ENCODE measurements at places on chromosomes 1 and 21. TPM values are rescaled to one million over a fixed set of nuclear protein-coding genes. Genes with fewer than 3 reads are reported as not detected.

The SYF2 gene
- total RNA-seq, result 30.0 TPM

DNA sequence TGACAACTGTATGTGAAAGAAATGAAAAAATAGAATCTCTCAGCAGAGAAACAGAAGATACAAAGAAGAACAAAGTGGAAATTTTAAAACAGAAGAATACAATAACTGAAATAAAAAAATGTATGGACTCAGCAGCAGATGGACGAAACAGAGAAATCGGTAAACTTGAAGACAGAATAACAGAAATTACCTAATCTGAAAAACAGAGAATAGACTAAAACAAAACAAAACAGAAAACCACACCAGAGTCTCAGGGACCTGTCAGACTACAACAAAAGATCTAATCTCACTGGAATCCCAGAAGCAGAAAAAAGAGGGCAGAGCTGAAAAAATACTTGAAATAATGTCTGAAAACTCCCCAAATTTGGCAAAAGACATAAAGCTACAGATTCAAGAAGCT is 83.0 kb downstream of the ZSWIM5 start:
- no peak for DNase-seq

DNA sequence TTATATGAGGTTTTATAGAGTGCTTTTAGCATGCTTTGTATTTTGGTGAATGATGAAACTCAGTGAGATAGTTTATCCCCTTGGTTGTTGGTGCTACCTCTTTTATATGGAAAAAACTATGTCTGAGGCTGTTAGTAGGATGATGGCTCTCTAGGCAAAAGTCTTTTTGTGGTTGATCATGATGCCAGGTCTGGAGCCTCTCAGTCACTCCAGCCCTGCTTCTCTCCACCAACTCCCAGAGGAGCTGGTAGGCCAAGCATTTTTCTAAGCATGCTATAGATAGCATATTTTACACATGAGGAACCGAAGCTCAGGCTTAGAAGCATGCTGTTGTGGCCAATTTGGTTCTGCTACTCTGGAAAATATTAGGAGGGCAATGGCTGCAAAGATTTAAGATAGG is 82.2 kb downstream of the FMN2 start:
- no peak for DNase-seq

DNA sequence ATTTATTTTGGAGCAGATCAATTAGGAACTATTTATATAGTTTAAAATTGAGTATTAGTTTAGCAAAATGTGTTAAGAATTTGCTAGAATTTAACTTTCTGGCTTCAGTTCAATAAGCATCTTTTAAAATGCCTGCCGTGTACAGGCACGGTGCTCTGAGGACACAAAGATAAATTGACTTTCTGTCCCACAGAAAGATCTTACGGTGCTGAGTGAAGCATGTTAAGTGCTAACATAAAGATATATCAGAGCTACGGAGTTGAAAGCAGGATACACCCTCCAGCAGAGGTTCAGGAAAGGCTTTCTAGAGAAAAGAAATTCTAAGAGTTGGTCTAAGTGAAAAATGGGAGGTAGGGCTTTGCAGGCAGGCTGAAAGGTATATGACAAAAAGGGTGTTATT is 305.4 kb downstream of the GRIK1 start:
- no peak for DNase-seq

DNA sequence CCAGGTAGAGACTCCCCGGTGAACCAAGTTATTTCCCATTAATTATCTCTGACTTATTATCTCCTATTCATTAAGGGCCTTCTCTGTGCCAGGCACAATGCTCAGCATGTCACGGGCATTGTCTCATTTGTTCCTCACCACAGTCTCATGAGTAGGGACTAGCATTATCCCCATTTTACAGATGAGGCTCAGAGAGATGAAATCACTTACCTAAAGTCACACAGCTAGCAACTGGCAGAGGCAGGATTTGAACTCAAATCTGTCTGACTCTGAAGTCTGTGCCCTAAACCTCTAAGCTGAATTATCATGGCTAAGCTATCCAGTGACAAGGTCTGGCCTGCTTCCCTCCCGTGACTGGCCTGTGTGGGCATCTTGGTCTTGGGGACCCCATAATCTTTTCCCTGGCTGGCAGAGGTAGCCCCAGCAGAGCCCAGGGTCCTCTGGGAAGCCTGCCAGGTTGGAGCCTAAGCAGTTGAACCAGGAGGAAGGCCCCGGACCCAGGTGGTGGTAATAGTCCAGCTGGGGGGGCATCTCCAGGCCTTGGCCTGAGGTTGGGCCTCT is 4.5 kb downstream of the MAP7D1 start:
- no peak for DNase-seq

The UBR4 gene
- total RNA-seq, result 106 TPM

DNA sequence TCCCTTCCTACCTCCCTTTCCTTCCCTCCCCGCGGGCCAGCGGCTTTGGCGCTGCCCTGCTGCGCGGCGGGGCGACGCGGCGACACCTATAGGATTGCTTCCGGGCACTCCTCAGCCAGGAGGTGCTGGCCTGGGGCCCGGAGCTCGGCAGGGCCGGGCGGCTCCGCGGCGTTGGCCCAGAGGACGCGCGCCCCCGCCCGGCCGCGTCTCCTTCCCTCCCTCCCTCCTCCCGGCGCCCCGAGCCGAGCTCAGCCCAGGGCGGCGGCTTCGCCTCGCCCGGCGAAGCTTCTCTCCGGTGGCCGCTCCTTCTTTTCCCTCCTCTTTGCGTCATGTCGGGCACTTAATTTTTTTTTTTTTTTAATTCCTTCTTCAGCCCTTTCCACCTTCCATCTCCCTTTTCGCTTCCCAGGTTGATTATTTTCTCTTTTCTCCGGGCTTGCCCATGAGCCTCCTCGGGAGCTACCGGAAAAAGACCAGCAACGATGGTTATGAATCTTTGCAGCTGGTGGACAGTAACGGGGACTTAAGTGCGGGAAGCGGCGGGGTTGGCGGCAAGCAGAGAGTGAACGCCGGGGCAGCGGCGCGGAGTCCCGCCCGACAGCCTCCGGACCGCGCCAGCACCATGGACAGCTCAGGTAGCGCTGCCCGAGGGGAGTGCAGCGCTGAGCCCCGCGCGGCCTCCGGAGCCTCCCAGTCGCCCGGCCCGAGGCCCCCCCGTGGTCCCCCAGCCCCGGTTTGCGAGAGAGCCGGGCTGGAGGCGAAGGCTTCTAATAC is at the start of gene DNAJC6:
Gene DNAJC6, plus strand, starts transcription at position 240 of the 774 bp plus-strand sequence. Its CDS starts 203 bp downstream, at position 443.
- no peak for DNase-seq

The CRYAA gene
- total RNA-seq, result not detected

The SPRR1A gene
- total RNA-seq, result not detected

- DNase-seq, result no peak
Measured at GRCh38 chr1:46410156-46411009, 16.3 kb downstream of the FAAH start.

GRCh38 chr21:31172328-31172727 is 134.1 kb upstream of the KRTAP19-8 start:
- DNase-seq, result no peak

DNA sequence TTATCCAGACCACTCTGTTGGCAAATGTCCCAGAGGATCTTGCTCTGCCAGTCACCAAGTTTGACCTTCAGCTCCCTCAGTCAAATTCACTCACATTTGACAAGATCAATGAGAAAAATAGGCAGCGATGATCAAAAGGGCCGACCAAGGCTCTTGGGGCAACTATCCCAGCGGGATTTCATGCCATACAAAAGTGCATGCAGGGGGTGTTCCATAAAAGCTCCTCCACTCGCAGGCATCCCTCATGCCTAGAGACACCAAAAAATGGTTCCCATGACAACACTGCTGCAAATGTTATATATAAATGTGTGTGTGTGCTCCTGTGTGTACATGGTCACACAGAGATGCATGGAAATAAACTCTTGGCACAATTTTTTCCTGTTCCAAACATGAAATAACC is 16.2 kb upstream of the EIF4G3 start:
- no peak for DNase-seq

- DNase-seq, result no peak
Measured at GRCh38 chr1:234755449-234755863, 145.5 kb upstream of the IRF2BP2 start.

DNA sequence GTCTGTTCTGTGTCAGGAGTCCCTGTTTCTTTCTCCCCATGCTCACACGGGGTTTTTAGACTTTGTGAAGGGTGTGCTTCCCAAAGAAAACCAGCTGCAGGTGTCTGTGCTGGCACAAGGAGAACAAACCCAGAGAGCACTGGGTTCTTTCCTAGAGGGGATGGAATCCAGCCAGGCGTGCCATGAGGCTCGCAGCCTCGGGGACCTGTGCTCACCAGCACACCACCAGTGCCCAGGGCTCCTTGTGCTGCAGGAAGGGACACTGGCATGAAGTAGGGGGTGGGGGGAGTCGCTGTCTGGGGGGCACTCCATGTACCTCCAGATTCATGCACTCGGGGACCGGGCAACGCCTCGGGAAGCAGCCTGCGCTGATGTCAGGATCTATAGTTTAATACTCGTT is 57.9 kb downstream of the AGPAT3 start:
- no peak for DNase-seq

- no peak for DNase-seq
Measured at GRCh38 chr1:30294508-30294907, 428.9 kb downstream of the MATN1 start.

The GJA4 gene
- total RNA-seq, result 0.18 TPM

The SLAMF1 gene
- 140 TPM for total RNA-seq

- DNase-seq, result peak; percentile 47
Measured at GRCh38 chr1:226798427-226799411, 59.6 kb upstream of the ITPKB start.

The EVA1C gene
- total RNA-seq, result not detected

GRCh38 chr1:153355445-153356071 is 2.1 kb upstream of the S100A9 start:
- no peak for DNase-seq

The MAN1C1 gene
- total RNA-seq, result 0.19 TPM

DNA sequence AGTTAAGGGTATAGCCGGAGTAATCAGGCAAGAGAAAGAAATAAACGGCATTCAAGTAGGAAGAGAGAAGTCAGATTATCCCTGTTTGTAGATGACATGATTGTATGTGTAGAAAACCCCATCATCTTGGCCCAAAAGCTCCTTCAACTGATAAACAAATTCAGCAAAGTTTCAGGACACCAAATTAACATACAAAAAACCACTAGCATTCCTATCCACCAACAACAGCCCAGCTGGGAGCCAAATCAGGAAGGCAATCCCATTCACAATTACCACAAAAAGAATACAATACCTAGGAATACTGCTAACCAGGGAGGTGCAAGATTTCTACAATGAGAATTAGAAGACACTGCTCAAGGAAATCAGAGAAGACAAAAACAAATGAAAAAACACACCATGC is 45.3 kb downstream of the MAST2 start:
- DNase-seq, result no peak

- no peak for DNase-seq
Measured at GRCh38 chr1:155051777-155052398, 772 bp downstream of the ADAM15 start.

GRCh38 chr1:18529714-18530113 is 49.0 kb downstream of the KLHDC7A start:
- DNase-seq, result no peak

DNA sequence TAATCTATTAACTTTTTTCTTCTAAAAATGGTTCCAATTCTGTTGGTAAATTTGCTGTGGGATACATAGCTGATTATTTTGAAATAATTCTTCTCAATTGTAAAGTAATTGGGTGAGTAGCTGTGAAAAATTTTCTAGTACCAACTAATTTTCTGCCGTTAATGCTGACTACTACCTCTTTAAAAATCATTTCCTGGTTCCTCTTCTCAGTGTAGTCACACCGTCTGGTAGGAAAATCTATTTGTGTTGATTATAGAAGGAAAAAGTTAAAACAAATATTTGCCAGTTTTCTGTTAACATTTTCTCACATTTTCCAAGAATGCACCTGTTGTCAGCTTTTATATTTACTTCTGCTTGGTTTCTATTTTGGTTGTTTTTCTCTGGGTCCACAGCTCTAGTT is 82.0 kb downstream of the MAP3K21 start:
- no peak for DNase-seq

GRCh38 chr1:230173187-230173975 is 106.3 kb downstream of the GALNT2 start:
- no peak for DNase-seq

- DNase-seq, result no peak
Measured at GRCh38 chr1:40507973-40508372, 594 bp upstream of the EXO5 start.

- DNase-seq, result no peak
Measured at GRCh38 chr1:60849401-60849800, 233.0 kb upstream of the NFIA start.

Data from GM12878 (cell line).